ENCODE measurements at places on chromosomes 6 and 20.

- DNase-seq: no peak
Observed at GRCh38 chr6:14848019-14848418, 397.9 kb upstream of the JARID2 start.

DNA sequence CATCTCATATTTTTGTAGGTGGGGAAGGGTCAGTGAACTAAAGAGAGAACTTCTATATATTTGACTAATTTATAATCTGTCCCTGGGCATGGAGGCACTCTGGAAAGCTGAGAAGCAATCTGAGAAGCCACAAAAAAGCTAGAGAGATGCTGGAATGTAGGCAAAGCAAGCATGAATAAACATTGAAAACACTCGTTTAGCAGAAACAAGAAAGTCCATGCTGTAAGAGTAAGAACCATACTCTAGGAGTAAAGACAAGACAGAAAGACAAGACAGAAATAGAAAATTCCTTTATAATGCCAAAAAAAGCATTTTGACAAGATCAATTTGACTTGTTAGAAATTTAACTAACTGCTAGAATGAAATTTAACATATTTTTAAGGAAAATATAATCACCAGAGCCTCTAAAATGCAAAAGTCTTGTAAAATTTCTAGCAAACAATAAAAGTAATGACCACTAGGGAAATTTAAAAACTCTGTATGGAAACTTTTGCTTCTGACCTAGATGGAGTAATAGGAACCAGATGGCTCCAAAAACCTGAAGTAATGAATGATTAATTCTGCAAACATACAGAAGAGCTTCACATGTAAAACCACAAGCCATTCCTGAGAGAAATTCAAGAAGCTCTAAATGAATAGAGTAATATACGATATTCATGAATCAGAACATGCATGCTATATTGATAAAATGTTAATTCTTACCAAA, 625.7 kb upstream of the PTCHD4 start:
- DNase-seq: no peak

- DNase-seq: no peak
Observed at GRCh38 chr6:41059556-41059955, 6.6 kb downstream of the APOBEC2 start.

GRCh38 chr20:34472246-34472925, 43.8 kb upstream of the DYNLRB1 start:
- DNase-seq: no peak

GRCh38 chr6:126914172-126914571, 204.3 kb upstream of the RSPO3 start:
- no peak for DNase-seq

GRCh38 chr6:31352310-31352682, 4.7 kb downstream of the HLA-B start:
- no peak for DNase-seq

Data from posterior vena cava (tissue), 2 donors.